Smooth muscle cell of the umbilical artery (primary cell): ENCODE measurements at places on chromosomes 2 and 18. TPM values are rescaled to one million over a fixed set of nuclear protein-coding genes. Genes with fewer than 3 reads are reported as not detected.

The UGT1A3 gene
- not detected in 2 replicates for total RNA-seq

The PSMA8 gene
- not detected in 2 replicates for total RNA-seq

The CCDC102B gene
- 2.4 and 2.9 TPM in 2 replicates for total RNA-seq

The PAX3 gene
- not detected in 2 replicates for total RNA-seq

The PID1 gene
- total RNA-seq: 16.1 and 50.2 TPM in 2 replicates

The BOLL gene
- not detected in 2 replicates for total RNA-seq
